ENCODE measurements at places on chromosomes 3 and 15.

GRCh38 chr3:162555761-162556160 is 1059.2 kb downstream of the OTOL1 start:
- DNase-seq = no peak

GRCh38 chr15:67146875-67147381 is 81.5 kb downstream of the SMAD3 start:
- DNase-seq = no peak

DNA sequence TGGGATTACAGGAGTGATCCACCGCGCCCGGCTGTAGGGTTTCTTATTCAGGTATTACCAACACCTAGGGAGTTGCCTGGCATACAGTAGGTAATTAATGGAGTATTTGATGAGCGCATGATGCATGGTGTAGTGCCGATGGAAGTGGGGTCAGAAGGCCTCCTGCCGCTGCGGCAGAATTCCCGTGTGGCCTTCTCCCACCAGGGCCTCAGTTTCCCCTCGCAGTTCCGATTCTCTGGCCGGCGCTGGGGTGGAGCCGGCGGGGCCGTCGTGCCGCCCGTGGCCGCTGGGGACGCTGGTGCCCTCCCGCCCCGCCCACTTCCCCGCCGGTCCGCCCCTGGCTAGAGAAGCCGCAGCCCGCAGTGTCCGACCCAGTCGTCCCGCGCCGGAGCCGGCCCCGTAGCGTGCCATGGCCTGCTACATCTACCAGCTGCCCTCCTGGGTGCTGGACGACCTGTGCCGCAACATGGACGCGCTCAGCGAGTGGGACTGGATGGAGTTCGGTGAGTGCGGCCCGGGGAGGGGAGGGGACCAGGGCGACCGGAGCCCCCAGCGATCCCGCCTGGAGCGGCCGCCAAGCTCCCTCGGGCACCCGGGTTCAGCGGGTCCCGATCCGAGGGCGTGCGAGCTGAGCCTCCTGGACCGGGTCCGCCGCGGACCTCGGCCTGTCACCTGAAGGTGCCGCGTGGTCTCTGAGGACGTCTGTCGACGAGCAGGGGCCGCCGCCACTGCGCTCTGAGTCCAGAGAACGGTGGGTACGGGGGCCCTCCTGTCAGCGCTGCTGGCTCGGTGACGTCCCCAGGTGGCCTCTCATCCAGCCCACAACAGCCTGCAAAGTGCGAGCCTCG is at the start of gene IRAK2:
Gene IRAK2, plus strand, starts transcription at position 374 of the 848 bp plus-strand sequence. Its CDS starts 36 bp downstream, at position 410.
- DNase-seq = no peak

DNA sequence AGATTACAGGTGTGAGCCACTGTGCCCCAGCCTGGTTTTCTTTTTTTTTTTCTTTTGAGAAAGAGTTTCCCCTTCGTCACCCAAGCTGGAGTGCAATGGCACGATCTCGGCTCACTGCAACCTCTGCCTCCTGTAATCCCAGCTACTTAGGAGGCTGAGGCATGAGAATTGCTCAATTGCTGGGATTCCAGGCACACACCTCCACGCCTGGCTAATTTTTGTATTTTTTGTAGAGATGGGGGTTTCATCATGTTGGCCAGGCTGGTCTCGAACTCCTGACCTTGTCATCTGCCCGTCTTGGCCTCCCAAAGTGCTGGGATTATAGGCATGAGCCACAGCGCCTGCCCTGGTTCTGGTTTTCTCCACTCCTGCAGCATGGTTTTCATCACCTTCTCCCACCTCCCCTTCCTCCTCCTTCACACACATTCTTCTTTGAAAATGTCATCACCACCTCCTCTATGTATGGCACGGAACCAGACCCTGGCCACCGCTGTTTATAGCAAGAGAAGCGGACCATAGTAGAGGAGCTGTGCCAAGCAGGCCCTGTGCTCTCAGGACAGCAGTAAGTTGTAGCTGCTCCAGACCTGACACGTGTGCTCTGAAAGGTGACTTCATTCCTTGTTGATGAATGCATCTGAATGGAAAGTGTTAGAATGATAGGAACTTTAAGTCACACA is 14.6 kb upstream of the AHSG start:
- no peak for DNase-seq

GRCh38 chr3:130850044-130850797 is 43.7 kb upstream of the ATP2C1 start:
- DNase-seq = no peak

GRCh38 chr15:65612616-65612946 is 1.6 kb upstream of the INTS14 start:
- no peak for DNase-seq

- no peak for DNase-seq
These were observed 23.2 kb downstream of the CPEB1 start for GRCh38 chr15:82624008-82624407.

- no peak for DNase-seq
These were observed 67.6 kb downstream of the NOX5 start for GRCh38 chr15:69082021-69082502.

Measured in GM04503 (cell line).